Thoracic aorta (tissue), 2 donors: ENCODE measurements at places on chromosomes 16 and 17.

GRCh38 chr17:74442291-74442669 is 10.4 kb downstream of the GPRC5C start:
- H3K4me1 ChIP-seq, result peaks cover 46% of the 10 kb centered on the region
- H3K4me3 ChIP-seq, result peak overlapping the region; percentile 63
- no peaks in the 10 kb centered on the region for H3K27me3 ChIP-seq
- peak overlapping the region; percentile 96 for H3K27ac ChIP-seq
- H3K36me3 ChIP-seq, result peaks cover 21% of the 10 kb centered on the region

GRCh38 chr16:24701521-24701951 is 27.9 kb upstream of the TNRC6A start:
- DNase-seq, result no peak
- no peaks in the 10 kb centered on the region for H3K27me3 ChIP-seq
- no peaks in the 10 kb centered on the region for H3K36me3 ChIP-seq
- peak overlapping the region; percentile 85 for H3K27ac ChIP-seq
- peaks cover 15% of the 10 kb centered on the region for H3K4me1 ChIP-seq

- DNase-seq, result no peak
- no peaks in the 10 kb centered on the region for H3K27me3 ChIP-seq
- H3K36me3 ChIP-seq, result no peaks in the 10 kb centered on the region
These were observed 9.7 kb downstream of the ZG16B start for GRCh38 chr16:2839650-2840450.

GRCh38 chr17:34261568-34262337 is 6.7 kb downstream of the CCL2 start:
- H3K27ac ChIP-seq, result no peak overlapping the region
- H3K27me3 ChIP-seq, result no peaks in the 10 kb centered on the region
- H3K4me3 ChIP-seq, result no peak overlapping the region
- no peak for DNase-seq

DNA sequence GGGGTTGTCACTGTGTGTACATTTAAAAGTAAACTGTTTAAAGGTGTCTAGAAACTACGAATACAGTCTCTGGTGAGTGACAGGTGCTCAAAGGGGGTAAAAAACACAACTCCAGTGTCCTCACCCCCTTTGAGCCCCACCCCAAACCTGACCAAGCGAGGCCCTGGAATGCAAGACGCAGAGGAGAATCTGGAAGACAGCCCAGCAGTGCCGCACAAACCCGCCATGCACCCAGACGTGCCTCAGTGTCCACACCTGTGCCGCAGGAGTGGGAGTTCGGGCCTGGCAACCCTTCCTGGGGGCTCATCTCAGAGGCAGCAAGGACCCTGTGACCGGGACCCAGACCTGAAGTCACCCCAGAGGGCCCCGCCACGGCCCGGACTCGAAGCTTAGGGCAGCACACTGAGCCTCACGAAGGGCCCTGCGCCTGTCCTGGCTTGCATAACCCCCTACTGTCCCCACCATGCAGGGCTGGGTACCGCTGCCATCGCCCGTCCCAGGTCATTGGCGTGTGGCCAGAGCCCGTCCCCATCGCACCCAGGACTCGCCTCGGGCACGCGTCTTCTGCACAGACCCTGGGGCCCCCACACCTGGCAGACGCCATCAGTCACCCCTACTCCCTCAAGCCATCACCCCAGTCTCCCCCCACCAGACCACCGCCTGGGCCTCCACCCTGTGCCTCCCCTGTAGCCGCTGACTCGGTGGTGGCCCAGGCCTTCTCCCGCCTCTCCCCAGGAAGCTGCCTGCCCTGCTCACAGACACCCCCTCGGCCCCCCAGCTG is 33.0 kb upstream of the ZC3H18 start:
- no peak for DNase-seq
- H3K4me1 ChIP-seq, result peaks cover 6% of the 10 kb centered on the region
- H3K4me3 ChIP-seq, result no peak overlapping the region

GRCh38 chr16:19210280-19210924 is 42.4 kb downstream of the SYT17 start:
- no peaks in the 10 kb centered on the region for H3K27me3 ChIP-seq
- no peak overlapping the region for H3K4me3 ChIP-seq
- no peak overlapping the region for H3K27ac ChIP-seq
- no peaks in the 10 kb centered on the region for H3K4me1 ChIP-seq
- H3K36me3 ChIP-seq, result no peaks in the 10 kb centered on the region

GRCh38 chr17:43769859-43770258 is 8.9 kb downstream of the DUSP3 start:
- no peak overlapping the region for H3K27ac ChIP-seq
- no peak overlapping the region for H3K4me3 ChIP-seq
- H3K4me1 ChIP-seq, result peaks cover 43% of the 10 kb centered on the region
- DNase-seq, result no peak

DNA sequence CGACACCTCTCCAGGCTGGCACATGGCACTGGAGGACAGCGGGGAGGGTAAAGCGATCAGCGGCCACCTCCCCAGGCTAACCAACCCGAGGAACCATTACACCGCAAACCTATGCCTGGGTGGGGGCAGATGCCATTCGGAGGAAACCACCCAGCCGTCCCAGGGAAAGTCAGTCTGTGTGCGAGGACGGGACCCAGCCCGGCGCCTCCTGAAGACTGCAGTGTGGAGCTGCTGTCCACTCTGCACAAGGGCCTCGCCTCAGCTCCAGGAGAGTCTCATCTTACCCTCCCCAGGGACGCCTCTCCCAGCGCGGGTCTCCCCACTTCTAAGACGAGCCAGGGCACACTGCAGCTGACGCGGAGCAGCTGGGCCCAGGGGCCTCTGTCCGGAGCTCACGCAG is 8.0 kb downstream of the SLC38A10 start:
- H3K27ac ChIP-seq, result no peak overlapping the region
- no peaks in the 10 kb centered on the region for H3K27me3 ChIP-seq
- no peak overlapping the region for H3K4me3 ChIP-seq
- DNase-seq, result no peak
- H3K4me1 ChIP-seq, result peaks cover 10% of the 10 kb centered on the region

GRCh38 chr16:90010676-90011507 is 8.4 kb downstream of the DBNDD1 start:
- H3K4me3 ChIP-seq, result no peak overlapping the region
- peaks cover 1% of the 10 kb centered on the region for H3K4me1 ChIP-seq
- no peaks in the 10 kb centered on the region for H3K36me3 ChIP-seq
- no peak overlapping the region for H3K27ac ChIP-seq
- H3K27me3 ChIP-seq, result no peaks in the 10 kb centered on the region

DNA sequence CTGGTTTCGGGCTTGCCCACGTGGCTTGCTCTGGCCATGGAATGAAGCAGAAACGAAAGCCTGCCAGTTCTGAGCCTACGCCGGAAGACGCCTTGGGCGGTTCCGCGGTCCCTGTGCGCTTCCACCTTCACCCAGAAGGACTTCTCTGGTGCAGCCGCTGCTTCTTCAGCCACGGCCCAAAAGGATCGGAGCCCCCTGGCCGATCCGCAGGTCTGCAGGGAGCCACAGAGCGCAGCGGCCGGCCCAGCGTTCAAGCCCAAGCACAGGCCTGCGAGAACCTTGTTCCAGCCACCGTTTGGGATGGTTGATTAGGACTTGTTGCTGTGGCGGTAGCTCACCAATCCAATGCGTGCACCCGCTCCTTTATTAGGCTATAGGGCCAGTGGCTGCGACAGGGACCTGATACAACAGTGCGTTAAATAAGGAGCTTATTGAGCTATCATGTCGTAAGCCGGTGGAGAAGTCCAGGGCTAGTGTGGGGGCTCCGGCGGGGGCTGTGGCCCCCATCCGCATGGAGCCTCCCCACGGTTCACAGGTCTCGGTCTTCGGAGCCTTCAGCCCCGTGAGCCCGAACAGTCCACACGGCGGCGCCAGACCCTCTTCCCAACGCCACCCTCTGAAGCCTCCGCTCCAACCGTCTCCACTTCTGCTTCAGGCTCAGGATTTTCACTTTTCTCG is 10.2 kb upstream of the MPP2 start:
- H3K27ac ChIP-seq, result no peak overlapping the region
- peaks cover 6% of the 10 kb centered on the region for H3K4me1 ChIP-seq
- no peaks in the 10 kb centered on the region for H3K27me3 ChIP-seq
- H3K4me3 ChIP-seq, result peak overlapping the region; percentile 77
- no peaks in the 10 kb centered on the region for H3K36me3 ChIP-seq
- DNase-seq, result no peak

DNA sequence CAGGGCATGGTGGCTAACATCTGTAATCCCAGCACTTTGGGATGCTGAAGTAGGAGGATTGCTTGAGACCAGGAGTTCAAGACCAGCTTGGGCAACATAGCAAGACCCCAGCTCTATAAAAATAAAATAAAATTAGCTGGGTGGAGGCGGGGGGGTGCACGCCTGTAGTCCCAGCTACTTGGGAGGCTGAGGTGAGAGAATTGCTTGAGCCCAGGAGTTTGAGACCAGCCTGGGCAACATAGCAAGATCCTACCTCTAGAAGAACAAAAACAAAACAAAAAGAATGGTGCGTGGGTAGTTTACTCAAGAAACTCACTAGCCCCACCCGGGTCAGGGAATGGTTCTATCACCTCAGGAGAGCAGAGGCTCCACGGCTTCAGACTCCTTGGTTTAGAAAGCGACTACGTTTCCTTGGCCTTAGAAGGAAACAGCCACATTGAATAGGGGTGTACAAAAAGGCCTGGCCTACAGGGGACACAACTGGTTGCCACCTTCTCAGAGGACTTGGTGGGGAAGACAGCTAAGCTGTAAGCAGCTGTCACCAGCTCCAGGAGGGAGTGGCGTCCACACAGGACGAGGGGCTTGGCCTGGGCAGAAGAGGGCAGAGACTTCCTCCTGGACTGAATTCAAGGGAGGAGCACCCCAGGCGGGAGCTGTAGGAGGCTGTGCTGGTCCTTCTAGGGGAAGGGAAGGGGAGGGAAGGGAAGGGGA is 716 bp downstream of the TK1 start:
- no peaks in the 10 kb centered on the region for H3K27me3 ChIP-seq
- peak overlapping the region; percentile 73 for H3K4me3 ChIP-seq
- no peak overlapping the region for H3K27ac ChIP-seq
- no peak for DNase-seq
- H3K4me1 ChIP-seq, result peaks cover 17% of the 10 kb centered on the region
